ENCODE measurements at places on chromosomes 7 and 10.

DNA sequence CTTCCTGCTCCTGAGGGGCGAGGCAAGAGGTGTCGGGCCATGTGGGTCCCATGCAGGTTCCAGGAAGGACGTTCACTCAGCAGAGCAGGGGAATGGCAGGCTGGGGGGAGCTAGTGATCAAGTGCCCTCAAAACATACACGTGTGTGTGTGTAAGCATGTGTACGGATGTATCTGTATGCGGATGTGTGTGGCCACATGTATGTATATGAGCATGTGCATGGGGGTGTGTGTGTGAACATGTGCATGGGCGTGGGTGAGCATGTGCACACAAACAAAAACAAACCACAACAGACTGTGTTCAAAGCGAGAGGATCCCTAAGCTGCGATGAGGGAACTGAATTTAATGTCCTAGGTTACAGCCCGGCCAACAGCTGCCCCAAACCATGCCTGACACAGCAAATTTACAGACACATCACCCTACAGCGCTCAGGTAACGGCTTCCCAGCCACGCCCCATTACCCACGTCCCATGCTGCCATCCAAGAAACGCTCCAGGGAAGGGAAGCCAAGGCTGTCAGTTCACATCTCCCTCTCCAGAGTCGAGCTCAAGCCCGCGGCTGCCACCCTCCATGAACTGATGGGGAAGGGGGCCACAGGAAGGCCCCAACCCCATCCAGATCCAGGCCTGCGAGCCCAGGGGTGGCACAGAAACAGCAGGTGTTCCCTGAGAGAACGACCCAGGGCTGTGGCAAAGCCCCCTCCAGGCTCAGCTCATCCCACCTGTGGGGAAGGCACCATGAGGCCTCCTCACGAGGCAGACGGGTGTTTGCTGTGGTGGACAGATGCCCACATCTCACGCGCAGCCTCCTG lies 56.6 kb downstream of the PTPRN2 start:
- no peak for DNase-seq

- DNase-seq = no peak
Measured at GRCh38 chr7:22660732-22661131, 66.3 kb upstream of the IL6 start.

GRCh38 chr10:63711867-63712716 lies 190.9 kb downstream of the REEP3 start:
- DNase-seq = no peak

DNA sequence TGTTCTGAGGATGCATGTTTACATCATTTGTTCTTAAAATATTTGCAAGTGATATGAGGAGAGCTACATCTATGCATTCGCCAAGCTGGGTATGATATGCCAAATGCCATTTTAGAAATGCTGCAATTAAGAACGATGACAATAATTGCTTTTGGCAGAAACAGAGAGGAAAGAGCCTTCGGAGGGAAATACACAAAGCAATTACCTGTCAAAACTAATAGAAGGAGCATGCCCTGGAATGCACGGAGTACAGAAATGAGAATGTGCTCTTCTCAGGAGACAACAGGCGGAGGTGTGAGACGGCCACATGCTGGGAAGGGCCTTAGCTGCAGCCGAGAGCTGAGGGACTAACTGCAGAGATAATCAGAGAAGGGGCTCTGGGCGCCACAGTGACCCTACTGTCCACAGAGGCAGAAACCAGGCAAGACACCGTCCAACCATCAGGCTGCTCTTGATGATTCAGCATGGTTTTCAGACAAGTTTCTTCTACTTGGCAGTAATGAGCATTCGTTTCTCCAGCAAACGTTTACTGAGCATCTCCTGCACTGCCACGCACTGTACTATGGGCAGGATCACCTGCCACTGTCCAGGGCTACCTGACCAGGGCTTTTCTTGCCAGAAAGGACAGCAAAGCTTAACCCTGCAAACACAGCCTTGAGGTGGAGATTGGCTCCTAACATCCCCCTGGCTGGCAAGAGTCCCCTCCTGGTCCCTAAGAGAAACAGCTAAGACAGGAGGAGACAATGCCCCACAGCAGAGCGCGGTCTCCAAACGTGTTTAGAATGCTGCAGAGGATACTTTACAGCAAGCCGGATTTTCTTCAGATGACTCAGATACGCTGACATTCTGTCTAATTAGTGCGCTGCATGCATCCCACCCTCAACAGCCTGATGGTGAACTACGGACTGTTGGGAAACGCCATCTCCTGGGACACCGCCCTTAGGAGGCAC lies 18.1 kb downstream of the VIPR2 start:
- no peak for DNase-seq

GRCh38 chr7:143367972-143368371 lies 5.5 kb upstream of the FAM131B start:
- DNase-seq = no peak

DNA sequence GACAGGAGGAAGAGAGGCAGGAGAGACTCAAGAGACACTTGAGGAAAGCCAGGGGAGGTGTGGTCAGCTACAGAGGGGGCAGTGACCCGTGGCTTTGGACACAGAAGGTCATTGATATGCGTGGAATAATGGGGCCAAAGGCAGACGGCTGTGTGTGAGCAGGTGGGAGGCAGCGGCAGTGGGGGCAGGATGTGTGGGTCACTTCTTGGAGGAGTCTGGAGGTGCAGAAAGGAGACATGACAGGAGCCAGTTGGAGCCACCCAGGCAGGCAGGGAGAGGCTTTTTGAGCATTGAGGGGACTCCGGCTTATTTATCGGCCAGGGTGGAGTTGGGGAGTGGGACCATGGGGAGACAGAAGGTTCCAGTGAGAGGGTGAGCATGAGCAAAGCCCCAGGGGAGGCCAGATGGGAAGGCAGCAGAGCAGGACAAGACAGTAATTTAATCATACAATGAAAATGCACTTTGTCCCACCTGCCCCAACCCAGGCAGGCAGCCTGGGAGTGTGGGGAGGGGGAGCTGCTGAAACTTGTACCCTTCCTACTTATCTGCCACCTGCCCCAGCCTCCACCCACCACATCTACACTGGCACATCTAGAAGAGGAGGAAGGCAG lies 5.0 kb downstream of the LDB3 start:
- no peak for DNase-seq

- DNase-seq = no peak
Measured at GRCh38 chr10:124359336-124359832, 59.3 kb downstream of the OAT start.

DNA sequence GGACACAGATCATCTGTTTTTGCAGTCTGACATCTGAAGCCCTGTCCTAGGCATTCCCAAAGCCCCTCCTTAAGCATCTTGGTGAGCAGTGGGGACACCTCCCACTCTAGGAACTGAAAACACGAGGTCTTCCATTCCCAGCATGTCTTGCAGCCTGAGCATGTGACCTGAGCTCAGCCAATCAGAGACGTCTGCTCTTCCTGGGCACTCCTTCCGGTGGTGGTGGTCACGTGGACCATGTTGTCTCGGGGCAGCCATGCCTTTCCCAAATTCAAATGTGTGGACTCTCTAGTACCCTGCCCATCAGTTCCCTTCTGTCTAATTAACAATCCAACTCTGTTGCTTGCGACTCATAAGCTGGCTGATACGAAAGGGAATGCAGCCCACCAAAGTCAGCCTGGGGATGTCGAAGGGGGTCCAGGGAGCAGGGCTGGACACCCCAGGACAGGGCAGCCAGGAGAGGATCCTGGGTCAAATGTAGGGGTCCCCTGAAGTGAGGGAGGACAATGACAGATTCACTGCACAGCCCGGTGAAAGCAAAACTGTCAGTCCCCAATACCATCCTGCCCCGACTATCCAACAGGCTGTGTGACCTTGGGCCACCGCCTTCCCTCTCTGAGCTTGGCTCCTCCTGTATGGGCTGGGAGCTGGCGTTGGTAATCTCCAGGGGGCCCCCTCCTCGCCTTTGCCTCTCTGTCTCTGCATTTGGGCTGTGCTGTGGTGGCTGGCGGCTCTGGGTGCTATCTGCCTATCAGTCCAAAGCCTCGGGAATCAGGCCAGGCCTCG lies 57.4 kb upstream of the BAIAP2L1 start:
- DNase-seq = no peak

- DNase-seq = peak; percentile 89
Measured at GRCh38 chr10:102660888-102661657, 16.8 kb downstream of the TRIM8 start.

- DNase-seq = no peak
Measured at GRCh38 chr7:136652635-136653370, 215.6 kb upstream of the CHRM2 start.

DNA sequence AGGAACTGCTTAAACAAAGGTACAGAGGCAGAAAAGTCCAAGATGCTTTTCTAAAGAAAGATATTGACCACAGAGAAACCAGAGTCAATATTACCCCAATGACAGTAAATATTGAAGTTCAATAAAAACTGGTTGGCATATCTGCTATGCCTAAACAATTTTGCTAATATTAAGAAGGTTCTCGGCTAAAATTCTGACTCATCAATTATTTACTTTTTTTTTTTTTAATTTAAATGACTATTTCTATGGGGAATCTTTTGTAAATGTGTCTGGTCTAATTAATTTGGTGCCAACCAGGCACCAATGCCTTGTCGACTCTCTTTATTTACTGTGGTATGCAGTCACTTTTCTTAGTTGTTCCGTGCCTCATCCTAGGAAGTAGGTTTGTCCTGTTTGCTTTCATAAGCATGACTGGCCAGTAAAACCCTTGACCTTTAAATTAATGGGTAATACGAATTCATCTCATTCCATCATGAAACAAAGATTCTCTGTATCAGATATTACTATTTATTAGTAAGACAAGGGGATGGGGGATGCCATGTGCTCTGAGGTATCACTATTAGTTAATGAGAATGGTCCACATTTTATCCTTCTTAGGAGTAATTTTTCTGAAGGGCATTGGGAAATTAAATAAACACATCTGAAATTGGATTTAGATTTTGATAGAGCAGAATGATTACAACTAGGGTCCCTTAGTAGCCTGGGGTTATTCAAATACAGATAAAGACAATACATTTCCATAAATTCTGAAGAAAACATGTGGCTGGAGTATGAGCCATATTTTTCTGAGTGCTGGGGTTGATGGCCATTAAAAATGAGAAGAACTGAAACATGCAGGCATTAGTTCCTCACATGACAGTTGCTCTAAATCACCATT lies 154.4 kb downstream of the VTI1A start:
- DNase-seq = no peak

GRCh38 chr10:105024184-105024583 lies 383.1 kb downstream of the SORCS3 start:
- no peak for DNase-seq

DNA sequence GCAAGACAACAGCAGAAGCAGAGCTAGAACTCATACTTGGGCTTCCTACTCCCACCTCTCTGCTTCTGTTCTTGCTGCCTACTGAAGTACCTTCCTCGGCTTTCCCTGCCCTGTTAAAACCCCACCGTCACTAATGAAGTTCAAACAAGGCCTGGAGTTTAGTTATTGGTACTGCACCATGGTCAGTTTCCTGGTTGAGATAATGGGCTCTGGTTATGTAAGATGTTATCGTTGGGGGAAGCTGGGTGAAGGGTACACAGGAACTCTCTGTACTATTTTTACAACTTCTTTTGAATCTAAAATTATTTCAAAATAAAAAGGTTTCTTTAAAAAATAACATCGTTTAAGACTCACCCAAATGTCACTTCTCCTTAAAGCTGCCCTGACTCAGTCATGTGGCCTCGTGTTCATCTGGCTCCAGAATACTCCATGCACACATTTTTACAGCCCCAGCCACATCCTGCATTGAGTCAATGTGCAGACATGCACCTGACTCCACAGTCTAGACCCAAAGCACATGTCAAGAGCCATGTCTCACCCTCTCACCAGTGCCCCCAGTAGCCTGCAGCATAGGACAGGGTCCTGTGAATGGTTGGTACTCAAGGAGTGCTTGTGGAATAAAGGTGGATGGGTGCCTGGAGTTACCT lies 36.9 kb upstream of the AQP1 start:
- DNase-seq = no peak

DNA sequence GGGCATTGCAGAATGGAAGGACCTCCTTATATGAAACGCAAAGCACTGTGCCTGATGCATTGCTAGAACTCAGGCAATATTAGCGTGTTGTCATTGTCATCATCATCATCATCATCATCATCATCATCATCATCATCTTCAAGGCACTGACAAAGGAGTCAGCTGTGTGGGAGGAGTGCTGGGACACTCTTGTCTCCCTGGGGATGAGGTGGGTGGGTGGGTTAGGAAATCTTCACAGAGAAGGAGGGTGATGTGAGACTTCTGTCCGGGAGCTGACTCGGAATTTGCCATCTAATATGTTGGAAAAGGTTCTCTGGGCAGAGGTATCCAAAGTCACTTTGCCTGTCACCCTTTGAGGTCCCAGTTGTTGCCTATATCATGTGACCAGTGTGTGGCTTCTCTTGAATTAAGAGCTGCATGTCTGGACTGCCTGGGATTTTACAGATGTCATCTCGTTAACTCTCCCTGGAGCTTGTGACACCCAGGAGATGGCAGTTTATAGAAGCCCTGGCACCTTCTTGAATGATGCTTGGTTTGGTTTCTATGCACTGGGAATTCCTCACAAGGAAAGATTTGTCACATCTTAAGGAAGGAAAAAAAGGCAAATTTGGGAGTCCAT lies 7.1 kb downstream of the HTRA1 start:
- DNase-seq = no peak

DNA sequence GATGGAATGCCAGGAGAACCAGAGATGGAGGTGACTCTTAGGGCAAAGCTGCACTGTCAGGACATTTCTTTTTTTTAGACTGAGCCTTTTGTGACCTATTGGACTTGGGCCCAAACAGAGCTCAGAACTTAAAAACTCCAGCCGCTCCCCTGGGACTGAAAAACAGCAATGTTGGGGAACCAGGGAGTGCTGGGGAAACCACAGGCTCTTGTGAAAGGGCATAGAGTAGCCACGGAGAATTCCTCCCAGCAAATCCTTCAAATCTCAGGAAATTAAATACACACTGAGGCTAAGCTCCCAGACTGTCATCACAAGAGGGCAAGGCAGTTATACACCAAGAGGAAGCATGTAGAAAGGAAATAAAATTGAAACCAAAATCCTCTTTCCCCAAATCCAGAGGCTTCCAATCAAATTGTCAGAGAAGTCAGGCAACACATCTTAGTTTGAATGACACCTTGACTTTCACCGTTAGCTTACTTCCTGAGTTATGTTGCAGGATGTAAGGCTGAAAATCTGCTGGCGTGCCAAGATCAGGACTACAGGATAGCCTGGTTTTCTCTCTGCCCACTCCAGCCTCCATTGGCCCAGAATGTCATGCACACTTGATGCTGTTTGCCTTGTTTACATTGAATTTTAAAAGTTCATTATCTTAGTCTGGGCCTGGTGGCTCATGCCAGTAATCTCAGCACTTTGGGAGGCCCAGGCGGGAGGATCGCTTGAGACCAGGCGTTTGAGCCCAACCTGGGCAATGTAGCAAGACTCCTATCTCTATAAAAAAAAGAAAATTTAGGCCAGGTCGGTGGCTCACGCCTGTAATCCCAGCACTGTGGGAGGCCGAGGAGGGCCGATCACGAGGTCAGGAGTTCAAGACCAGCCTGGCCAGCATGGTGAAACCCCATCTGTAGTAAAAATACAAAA lies 2.6 kb upstream of the RFC2 start:
- no peak for DNase-seq

DNA sequence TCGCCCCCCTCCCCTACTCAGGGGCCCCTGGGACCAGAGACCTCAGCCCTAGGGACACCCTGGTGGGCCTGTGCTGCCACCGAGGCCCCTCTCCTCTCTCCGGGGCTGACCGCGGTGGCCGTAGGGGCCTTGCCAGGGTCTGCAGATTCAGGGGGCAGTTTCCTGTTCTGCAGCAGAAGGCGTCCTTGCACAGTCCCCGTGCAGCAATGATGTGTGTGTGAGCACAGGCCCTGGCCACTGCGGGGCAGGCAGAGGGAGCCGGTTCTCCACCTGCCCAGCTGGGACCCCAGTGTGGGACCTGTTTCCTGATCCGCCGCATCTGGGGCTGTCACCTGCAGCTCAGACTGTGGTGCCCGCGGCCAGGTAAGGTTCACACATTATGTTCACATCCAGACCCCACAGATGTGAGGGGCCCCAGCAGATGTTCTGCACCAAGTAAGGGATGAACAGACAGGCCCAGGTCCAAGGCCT lies 60.7 kb upstream of the DNAJB6 start:
- DNase-seq = no peak

All from activated T-cell treated with anti-CD3 and anti-CD28 coated beads, Interleukin-2, amount 50 U/mL, for 48 hours (primary cell).